ENCODE measurements at places on chromosomes 11 and 22.

- no peak for DNase-seq
These were observed 205.3 kb downstream of the MN1 start for GRCh38 chr22:27596133-27596870.

DNA sequence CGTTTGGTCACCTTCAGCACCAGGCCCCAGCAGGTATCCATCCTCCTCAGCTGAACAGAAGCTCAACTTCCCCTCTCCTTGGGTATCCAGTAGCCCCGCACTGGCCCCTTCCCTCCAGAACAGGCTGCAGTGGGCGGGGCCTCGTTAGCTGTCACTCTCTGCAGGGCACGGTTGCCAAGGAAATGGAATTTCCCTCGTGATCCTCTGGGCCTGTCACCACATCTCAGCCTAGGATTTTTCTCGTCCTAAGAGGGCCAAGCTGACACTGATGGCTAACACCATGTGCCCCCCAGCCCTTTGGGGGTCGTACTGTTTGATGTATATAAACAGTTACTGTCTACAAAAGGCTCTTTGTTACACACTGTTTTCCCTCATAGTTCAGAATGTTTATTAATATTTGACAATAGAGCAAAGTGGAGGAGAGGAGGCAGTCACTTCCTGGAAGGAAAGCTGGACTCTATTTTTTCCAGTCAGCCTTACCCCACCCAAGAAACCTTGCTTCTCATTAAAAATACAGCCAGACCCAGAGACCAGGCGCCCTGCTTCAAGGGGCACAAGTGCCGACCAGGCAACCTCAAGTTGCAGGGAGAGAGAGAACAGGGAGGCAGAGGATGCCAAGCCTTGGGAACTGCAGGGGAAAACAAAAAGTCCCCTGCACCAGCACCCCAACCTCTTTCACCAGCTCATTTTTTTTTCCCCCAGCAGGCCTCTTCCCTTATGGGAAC, 44.5 kb downstream of the FEZ1 start:
- no peak for DNase-seq

GRCh38 chr11:83864412-83865057, 578.4 kb upstream of the CCDC90B start:
- no peak for DNase-seq

DNA sequence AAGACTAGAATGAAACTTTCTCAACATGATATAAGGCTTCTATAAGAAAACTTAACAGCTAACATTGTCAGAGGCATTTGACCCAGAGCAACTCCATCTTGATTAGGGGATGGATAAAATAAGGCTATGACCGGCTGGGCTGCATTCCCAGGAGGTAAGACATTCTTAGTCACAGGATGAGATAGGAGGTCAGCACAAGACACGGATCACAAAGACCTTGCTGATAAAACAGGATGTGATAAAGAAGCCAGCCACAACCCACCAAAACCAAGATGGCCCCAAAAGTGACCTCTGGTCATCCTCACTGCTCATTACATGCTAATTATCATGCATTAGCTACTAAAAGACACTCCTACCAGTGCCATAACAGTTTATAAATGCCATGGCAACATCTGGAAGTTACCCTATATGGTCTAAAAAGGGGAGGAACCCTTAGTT, 135.2 kb downstream of the TTC28 start:
- no peak for DNase-seq

DNA sequence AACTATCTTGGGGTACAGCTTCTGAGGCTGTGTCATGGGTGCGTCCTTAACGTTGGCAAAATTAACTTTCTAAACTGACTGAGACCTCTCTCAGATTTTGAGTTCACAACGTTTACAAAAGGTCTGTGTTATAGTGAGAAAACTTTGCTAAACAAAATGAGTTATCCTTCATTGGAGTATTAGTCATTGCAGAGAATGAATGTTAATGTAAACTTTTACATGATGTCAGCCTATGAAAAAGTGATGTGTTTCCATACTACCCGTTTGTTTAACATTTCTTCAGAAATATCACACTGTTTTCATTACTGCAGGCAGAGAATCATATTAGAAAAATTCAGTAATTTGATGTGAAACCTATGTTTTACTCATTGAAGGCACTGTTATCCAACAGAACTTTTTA, 32.1 kb downstream of the HSD17B12 start:
- DNase-seq, result no peak

DNA sequence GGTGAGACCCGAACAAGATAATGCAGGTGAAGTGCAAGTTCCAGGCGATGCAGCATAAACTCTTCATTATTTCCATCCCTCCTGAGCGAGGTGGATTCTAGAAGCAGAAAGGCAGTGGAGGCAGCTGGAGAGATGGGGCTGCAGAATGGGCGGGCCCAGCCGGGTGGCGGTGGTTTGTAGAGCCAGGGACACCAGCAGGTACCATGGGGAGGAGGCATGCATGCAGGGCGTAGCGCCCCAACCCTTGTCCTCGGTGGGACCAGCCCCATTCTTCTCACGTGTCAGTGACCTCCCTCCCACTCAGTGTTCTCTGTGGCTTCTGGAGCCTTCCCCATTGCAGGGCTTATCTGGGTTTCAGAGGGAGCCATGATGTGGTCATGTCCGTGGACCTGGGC, 38.0 kb downstream of the MPPED1 start:
- DNase-seq, result no peak

GRCh38 chr11:122422682-122423081, 232.8 kb upstream of the UBASH3B start:
- no peak for DNase-seq

DNA sequence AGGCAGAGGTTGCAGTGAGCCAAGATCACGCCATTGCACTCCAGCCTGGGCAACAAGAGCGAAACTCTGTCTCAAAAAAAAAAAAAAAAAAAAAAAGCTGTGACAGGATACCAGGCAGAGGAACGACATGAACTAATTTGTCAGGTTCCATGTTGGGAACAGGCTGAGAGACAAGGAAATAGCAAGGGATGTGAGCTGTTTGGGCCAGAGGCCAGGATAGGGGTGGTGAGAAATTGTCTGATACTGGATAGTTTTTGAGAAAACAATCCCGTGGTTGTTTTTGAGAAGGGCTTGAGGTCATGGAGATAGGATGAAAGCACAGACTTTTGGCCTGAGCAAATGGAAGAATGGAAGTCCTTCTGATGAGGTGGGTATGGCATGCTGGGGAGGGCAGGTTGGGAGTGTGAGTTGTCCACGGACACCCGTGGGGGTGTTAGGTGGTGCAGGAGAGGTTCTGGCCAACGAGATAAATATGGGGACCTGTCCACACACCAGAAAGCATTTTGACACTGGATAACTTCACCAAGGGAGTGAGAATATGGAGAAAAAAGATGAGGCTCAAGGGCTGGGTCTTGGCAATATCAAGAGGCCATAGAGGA, 13.7 kb downstream of the PIWIL3 start:
- DNase-seq, result no peak

Measured in NK-92 treated with Interleukin-12 subunit alpha and Interleukin-12 subunit beta, amount 100 ng/mL, for 24 hours (cell line).